Hematopoietic multipotent progenitor cell treated with erythropoietin and hydrocortisone succinate and interleukin-3 and kit ligand, for 6 days (in vitro differentiated cells): ENCODE measurements at places on chromosomes 7 and 10.
A peak's percentile ranks its signal among the peaks of the same experiment; 100 is the strongest.

DNA sequence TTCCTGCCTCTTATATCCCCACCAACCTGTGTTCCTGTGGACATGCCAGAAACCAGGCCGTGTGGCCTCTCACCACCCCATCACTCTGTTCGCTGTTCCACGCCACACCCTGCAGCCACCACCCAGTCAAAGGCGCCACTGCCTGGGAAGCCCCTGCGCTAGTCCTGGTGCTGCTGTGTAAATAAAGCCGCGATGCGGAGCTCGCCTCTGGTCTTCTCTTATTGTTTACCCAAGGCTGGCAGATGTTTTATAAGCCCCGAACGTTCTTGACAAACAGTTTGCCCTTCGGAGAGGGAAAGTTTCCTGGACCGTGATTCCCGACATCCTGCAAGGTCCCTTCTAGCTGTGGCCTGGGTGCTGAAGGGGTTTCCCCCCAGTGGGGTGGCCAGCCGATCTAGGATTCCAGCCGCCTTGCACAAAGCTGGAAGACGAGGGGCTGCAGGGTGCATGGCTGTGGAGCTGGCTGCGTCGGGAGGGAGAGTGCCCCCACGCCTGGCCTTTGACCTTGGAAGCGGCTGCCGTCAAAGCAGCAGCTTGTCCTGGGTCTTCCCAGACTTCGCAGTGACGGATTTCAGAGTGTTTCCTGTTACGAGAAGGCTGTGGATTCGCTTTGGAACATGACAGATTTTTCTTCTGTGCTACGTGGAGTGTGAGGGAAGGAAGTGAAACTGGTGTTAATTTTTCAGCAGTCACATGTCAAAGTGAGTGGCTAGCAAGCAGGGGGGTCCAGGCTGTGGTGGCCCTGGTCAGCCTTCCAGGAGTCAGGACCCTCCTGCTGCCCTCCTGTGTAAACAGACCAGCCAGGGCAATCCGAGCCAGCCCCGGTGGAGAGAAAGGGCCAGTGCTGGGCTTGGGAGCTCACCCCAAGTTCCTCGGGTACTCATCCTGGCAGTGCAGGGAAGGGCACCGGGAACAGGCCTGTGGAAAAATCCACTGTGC is 61.6 kb downstream of the LHPP start:
- DNase-seq, result no peak

- peak; percentile 45 for DNase-seq
Measured at GRCh38 chr7:118080947-118081346, 103.0 kb upstream of the LSM8 start.

- DNase-seq, result peak; percentile 39
Measured at GRCh38 chr7:1924258-1924817, 254.3 kb downstream of the ELFN1 start.

DNA sequence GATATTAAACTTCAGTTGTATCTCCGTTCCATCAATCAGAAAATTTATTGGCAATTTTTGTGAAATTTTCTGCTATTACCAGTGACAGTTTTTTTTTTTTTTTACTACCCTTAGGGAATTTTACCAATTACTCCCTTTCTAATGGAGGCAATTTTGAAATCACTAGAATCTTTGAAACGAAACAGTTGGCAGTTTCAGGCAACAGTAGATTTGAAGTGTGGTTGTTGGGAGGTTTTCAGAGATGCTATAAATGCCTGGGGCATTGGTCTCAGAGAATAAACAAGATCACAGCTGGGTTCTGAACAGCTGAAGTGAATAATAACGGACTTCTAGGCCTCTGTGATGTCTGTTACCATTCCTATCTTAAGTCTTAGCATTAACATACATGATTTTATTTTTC is 535.9 kb upstream of the POT1 start:
- no peak for DNase-seq

DNA sequence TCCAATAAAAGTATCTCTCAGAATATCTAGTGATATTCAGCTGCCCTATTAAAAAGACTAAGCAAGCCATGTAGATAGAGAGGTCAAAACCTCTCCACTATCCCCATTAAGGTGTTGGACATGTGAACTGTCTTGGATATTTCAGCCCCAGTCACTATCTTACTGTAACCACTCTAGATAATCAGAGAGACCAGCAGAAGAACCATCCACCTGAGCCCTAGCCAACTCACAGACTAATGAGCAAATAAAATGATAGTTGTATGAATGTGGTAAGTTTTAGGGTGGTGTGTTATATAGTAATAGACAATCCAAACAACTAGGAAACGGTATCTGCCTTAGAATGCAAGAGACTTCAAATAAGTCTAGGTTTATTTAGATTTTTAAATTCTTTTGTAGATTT is 268.6 kb upstream of the KLF14 start:
- DNase-seq, result no peak

DNA sequence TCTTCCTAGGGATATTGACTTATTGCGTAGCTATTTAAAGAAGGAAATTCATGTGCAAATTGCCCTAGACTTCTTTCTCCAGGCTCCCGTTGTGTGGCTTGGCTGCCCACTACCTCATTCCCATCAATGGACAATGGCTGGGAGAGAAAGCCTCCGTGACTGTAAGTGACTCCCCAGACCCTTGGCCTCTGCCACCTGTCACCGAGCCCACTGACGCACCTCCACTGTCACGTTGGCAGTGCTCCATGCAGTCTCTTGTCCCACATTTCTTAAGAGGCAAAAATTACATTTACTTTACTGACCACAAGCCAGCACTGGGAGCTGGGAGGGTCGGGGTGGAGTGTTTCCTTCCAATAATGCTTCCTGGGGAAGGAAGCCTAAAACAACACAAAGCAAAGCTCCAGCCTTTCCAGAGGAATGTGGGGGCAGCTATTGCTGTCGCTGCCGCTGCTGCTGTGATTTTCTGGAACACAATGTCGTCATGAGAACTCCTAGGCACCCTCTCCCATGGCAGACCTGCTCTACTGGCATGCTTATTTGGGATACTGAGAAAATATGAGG is 89.7 kb upstream of the STEAP1B start:
- no peak for DNase-seq

- no peak for DNase-seq
Measured at GRCh38 chr7:2004841-2005725, 227.7 kb downstream of the MAD1L1 start.

- no peak for DNase-seq
Measured at GRCh38 chr7:95526128-95526738, 40.5 kb downstream of the ASB4 start.

- no peak for DNase-seq
Measured at GRCh38 chr10:88465765-88466164, 117.4 kb downstream of the RNLS start.

GRCh38 chr10:49217645-49218044 is 29.5 kb upstream of the TMEM273 start:
- DNase-seq, result no peak

DNA sequence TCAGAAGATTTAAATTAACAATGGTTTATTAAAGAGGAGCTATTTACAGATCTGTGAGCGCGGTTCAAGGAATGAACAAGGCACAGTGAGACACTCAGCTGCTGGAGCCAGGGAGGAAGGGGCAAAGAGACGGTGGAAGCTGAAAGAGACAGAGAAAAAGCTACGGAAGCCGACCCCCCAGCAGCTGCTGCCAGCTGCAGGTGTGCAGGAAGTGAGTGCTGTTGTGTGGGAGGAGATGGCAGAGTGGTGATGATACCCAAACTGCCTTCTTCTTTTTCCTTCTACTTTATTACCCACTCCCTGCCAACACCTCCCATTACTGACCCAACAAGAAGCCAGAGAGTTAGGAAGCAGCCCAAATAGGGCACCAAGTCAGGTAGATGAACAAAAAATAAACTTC is 41.9 kb upstream of the MBL2 start:
- no peak for DNase-seq

- DNase-seq, result no peak
Measured at GRCh38 chr7:95180-95862, 97.0 kb upstream of the FAM20C start.

DNA sequence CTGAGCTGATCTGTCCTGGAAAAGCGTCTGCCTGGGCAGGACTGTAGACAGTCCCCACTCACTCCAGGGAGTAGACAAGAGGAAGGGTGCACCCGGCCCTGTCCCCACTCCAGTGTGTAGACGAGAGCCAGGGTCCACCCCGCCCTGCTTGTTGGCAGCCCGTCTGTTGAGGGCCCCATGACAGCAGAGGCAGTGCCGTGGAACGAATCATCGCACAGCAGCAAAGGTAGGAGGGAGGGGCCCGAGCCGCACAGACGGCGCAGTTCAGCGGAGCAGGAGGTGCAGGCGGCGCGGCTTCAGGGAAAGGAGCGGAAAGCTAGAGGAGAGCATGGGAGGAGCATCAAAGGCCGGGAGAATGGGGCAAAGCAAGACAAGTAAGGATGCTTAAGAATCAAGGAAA is 93.0 kb downstream of the DYNC2I1 start:
- no peak for DNase-seq

DNA sequence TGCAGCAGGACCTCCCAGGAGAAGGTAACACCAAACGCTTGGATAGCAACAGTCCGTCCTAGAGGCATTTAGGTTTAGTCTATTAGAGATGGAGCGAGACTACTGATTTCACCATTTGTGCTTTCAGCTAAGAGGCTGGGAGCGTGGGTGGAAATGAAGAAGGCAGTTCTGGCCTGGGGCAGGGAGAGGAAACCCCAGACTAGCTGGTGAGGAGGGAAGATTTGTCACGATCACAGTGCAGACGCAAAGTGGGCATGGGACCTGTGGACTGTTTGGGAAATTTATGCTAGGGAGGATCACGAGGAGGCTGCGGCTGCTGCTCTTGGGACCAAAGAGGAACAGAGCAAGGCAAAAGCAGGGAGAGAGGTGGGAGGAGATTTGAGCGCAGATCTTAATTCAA is 130.4 kb upstream of the AOAH start:
- no peak for DNase-seq
